Glomerular endothelial cell (primary cell): ENCODE measurements at places on chromosomes 7 and 10. TPM values are rescaled to one million over a fixed set of nuclear protein-coding genes. Genes with fewer than 3 reads are reported as not detected.

GRCh38 chr7:106365252-106366005, 80.6 kb upstream of the NAMPT start:
- no peak for DNase-seq

- no peak for DNase-seq
These were observed at the start of gene ADAM8 for GRCh38 chr10:133276435-133277201. Gene ADAM8, minus strand, starts transcription at chr10:133276868. Its CDS starts 51 bp downstream, at chr10:133276817.

- no peak for DNase-seq
These were observed 8.2 kb downstream of the MAT1A start for GRCh38 chr10:80281292-80281691.

GRCh38 chr7:141742229-141742628, 4.1 kb downstream of the SSBP1 start:
- no peak for DNase-seq

- DNase-seq: no peak
These were observed 72.6 kb upstream of the SEPHS1 start for GRCh38 chr10:13420532-13421307.

DNA sequence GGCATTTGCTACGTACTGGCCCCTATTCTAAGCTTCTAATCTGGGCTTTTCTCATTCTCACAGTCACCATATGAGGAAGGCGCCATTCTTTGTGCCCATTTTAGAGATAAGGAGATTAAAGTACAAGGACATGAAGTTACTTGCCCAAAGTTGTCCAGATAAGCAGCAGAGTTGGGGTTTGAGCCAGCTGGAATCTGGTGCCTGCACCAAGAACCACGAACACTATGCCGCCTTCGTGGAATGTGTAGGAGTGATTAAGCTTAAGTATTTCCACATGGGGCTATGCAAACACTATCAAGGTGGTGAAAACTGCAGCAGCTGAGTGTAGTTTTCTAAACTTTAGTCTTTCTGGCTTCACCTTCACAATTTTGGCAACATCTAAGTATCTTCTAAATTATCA, 342.7 kb upstream of the ETV1 start:
- no peak for DNase-seq

DNA sequence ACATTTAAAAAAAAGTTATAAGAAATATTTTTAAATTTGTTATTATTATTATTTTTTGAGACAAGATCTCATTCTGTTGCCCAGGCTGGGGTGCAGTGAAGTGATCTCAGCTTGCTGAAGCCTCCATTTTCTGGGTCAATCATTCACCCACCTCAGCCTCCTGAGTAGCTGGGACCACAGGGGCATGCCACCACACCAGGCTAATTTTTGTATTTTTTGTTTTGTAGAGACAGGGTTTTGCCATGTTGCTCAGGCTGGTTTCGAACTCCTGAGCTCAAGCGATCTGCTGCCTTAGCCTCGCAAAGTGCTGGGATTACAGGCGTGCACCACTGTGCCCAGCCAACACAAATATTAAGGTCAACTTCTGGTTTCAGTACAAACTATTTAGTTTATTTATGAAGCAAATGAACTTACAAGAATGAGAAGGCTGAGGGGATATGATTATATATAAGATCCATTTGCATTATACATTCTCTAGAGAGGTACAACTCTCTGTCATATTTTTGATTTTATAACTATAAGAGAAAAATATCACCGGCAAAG, 45.9 kb upstream of the FAM133B start:
- DNase-seq: no peak

The PRPS1L1 gene
- not detected in 2 replicates for total RNA-seq

- no peak for DNase-seq
These were observed 67.2 kb downstream of the FAM107B start for GRCh38 chr10:14707481-14707880.

GRCh38 chr10:71972746-71973695, 8.8 kb downstream of the CHST3 start:
- DNase-seq: no peak

DNA sequence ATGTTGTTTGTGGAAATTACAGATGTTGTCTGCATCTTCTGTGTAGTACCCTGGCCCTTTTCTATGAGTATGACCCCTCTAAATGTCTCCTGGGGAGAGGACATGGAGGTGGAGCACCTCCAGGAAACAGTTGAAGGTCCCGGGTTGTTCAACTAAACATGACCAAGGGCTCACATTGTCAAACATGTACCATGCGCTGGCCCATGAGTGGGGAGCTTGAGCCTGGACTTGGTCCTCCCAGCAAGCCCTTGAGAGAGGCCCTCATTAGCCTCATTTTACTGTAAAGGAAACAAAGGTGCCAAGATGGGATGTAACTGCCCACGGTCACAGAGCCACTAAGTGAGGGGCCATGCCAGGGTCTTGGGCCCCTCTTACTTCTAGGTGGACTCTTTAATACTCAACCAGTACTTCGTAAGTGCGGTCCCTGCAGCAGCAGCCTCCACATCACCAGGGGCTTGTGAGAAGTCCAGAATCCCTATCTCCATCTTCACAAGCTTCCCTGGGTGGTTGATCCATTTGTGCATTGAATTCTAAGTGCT, 31.2 kb downstream of the C10orf71 start:
- no peak for DNase-seq

The MSS51 gene
- total RNA-seq: 1.3 and 2.4 TPM in 2 replicates

DNA sequence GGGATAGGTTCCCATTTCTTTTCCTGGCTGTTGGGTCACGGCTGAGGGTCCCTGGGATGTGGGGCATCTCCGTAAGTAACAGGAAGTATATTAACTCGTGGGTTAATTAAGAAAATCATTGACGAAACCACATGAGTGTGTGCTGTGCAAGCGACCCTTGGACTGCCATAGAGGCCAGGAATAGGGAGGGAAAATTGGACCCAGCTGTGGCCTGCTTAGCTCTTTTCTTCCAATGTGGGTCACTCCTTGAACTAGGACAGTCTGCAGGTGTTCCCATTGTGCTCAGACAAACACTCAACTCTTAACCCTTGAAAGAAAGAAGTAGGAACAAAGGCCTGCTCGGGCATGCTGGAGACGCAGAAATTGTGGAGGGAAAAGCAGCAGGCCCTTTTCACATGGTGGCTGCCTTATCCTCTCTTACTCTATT, 25.6 kb upstream of the PLEKHA1 start:
- DNase-seq: no peak

The CCDC146 gene
- total RNA-seq: 1.2 and 5.7 TPM in 2 replicates

DNA sequence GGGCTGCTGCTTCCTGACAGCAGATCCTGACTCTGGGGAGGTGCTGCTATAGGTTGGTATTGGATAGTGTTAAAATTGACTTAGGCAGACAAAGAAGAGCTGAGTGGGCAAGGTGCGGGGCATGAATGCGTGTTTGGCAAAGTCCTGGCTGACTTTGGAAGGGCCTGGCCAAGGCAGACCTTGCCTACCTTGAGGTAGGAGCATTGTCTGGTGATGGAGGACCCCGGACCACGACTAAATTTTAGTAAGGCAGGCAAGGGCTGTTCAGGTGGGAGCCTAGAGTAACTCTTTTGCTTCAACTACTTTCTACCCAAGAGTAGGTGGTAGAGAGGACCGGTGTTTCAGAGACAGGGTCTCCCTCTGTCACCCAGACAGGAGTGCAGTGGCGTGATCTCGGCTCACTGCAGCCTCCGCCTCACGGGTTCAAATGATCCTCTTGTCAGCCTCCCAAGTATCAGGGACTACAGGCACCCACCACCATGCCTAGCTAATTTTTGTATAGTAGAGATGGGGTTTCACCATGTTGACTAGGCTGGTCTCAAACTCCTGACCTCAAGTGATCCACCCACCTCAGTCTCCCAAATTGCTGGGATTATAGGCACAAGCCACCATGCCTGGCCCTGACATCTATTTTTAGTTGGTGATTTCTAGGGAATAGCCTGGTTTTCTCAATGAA, 12.2 kb upstream of the LAT2 start:
- no peak for DNase-seq

DNA sequence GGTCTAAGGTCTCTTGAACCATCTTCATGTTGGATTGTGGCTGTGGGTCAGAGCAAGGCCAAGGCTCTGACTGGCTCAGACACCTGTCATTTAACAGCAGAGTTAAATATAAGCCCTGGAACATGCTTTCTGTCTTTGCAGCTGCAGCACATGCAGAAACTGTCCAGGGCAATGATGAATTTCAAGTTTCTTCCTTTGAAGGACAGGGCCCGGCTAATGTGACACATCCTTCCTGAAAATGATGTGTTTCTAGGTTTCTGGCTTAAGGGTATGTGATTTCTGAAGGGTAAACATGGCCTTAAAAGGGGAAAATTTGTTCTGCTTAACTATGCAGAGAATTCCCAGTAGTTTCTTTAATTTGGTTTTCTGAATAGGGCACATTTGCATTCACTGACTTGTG, 34.0 kb upstream of the SLC35B4 start:
- no peak for DNase-seq

DNA sequence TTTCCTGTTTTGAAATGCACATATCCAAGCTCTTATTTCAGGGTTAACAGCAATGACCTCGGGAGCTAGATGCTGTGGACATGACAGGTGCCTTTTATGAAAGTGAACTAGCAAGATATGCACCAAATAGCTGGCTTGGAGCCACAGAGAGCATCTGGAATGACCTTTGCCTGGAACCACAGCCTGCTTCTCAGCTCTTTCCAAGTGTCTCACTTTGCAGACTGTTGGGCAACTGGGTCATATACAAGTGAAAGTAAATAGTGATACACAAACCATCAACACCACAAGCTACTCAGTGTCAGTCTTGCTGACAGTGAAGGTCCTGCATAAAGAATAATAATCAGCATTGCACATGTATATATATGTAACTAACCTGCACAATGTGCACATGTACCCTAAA, 183.5 kb downstream of the RNF133 start:
- no peak for DNase-seq

The RSBN1L gene
- total RNA-seq: 13.0 and 15.5 TPM in 2 replicates
